ENCODE measurements at places on chromosomes 6 and 20. TPM values are rescaled to one million over a fixed set of nuclear protein-coding genes. Genes with fewer than 3 reads are reported as not detected.

Gene NAPB
- total RNA-seq: 8.8 TPM

Gene DSP
- 0.16 TPM for total RNA-seq

Gene CAGE1
- total RNA-seq: under 0.01 TPM

Gene SSTR4
- total RNA-seq: not detected
